Stimulated activated CD4-positive, alpha-beta T cell treated with anti-CD3 and anti-CD28 coated beads, TNF-alpha, amount 100 ng/mL, for 48 hours (primary cell): ENCODE measurements at places on chromosomes 7 and 10.

DNA sequence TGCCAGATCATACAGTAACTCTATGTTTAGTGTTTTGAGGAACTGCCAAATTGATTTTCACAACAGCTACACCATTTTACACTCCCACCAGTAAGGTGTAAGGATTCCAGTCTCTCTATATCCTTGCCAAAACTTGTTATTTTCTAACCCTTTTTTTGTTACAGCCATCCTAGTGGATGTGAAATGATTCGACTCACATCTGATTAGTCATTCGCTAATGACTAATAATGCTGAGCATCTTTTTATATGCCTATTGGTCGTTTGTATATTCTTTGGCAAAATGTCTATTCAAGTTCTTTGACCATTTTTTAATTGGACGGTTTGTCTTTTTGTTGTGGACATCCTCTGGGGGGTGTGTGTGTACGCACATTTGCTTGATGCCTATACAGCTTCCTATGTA is 142.8 kb downstream of the DGKB start:
- DNase-seq: no peak

DNA sequence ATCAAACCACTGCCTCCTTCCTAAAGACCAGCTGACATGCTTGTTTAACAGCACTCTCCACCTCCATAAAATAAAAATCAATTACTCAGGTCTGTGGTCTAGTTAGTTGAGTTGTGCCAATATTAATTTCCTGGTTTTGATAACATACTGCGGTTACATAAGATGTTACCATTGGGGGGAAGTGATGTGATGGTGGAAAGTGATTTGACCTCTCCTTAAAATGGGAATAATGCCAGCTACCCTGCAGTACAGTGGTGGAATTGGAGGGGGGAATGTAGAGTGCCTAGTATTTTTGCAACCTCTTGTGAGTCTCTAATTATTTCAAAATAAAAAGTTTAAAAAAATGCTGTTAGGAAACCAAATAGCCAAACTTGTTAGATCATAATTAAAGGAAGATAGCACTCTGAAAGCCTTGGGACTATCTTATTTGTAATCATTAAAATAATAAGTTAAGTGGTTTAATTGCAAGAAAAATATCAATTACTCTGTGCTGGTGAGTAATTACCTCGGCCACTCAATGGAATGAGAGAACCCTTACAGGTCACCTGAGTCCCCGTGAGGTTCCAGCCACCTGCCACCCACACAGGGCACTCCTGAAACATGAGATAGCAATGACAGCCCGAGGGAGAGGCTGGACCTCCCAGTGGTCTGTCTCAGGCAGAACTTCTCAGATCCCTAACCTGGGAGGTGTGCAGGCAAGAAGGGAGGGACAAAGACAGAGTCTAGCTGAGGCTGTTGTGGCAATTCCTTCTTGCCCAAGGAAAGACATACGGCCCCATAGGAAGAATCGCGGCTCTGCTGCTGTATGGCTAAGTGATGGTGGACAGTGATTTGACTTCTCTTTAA is 94.1 kb downstream of the SH3PXD2A start:
- DNase-seq: no peak

DNA sequence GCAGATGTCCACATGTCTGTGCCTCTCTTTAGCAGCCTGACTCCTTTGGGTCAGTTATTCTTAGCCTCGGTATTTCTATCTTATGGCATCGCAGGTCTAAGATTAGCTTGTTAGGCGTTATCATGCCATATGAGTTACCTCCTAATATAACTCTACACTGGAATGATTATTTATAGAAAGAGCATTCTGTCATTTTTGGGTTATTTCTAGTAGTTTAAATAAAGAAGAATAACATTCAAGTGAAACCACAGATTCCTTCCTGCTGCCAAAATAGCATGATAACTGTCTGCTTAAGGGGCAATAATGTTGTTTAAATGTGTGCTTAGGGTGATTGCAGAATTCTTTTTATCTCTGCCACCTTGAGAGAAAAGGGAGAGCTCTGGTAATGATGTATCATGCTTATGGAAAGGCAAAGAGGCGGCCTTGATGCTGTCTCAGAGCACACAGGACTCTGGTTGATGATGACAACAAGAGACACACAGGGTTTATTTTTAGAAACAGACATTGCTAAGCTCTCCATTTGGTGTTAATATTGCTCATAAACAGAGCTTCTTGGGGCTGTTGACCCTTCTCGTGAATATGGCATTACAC is 10.4 kb downstream of the HDAC9 start:
- DNase-seq: no peak

- no peak for DNase-seq
These were observed 10.5 kb downstream of the PPP3CB start for GRCh38 chr10:73485320-73485719.

DNA sequence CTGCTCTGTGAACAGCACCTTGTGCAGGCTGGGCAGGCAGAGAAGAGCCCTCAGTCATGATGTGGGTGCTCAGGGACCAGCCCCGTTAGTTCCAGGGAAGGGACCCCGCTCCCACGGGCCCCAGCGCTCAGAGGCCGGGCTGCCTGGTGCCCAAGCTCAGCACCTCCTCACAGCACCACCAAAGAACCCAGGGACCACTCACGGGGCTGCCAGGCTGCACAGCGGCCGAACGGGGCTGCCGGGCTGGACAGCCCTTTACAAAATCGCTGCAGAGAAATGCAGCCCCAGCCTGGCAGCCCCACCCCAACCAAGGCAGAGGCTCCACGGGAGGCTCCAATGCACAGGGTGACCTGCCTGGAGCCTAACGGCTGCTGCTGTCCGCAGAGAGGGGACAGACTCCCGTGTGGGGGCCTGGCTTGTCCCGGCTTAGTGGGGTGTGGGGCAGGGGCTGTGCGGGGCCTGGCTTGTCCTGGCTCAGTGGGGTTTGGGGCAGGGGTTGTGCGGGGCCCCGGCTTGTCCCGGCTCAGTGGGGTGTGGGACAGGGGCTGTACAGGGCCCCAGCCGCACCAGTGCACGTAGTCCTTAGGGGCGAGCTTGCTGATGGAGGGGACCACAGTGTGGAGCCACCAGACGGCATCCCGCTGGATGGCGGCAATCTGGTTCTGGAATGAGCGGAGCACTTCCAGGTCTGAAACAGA is 9.2 kb downstream of the INTS1 start:
- no peak for DNase-seq

GRCh38 chr7:66641526-66641871 is 12.8 kb downstream of the KCTD7 start:
- no peak for DNase-seq

DNA sequence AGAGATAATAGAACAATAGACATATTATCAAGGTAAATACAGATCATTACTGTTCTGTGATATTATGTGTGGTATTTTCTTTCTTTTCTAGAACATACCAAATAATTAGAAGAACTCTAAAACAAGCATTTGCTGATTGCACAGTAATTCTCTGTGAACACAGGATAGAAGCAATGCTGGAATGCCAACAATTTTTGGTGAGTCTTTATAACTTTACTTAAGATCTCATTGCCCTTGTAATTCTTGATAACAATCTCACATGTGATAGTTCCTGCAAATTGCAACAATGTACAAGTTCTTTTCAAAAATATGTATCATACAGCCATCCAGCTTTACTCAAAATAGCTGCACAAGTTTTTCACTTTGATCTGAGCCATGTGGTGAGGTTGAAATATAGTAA is 185.5 kb downstream of the CFTR start:
- no peak for DNase-seq

- DNase-seq: no peak
These were observed 95.3 kb downstream of the CPED1 start for GRCh38 chr7:121083790-121084251.

- DNase-seq: no peak
These were observed 56.6 kb downstream of the INPP5A start for GRCh38 chr10:132593900-132594876.

- no peak for DNase-seq
These were observed 36.2 kb downstream of the UNCX start for GRCh38 chr7:1268866-1269265.

DNA sequence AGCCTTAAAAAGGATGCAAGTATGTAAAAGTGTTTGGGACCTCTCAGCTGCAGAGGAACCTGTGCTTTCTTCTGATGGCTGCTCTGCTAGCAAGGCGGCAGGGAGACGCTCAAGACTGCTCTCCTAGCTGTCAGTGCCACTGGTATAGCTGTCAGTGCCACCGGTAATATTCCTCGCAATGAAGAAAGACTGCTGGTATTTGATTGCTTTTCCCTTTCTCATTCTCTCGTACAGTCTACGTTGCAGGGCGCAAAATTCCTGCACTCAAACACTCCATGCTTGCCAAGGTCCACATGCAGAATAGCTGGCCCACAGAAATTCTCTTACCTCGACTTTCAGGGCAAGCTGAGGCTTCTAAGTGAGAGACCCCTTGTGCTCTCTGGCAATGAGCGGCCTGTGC is 432.6 kb upstream of the KLF6 start:
- no peak for DNase-seq

DNA sequence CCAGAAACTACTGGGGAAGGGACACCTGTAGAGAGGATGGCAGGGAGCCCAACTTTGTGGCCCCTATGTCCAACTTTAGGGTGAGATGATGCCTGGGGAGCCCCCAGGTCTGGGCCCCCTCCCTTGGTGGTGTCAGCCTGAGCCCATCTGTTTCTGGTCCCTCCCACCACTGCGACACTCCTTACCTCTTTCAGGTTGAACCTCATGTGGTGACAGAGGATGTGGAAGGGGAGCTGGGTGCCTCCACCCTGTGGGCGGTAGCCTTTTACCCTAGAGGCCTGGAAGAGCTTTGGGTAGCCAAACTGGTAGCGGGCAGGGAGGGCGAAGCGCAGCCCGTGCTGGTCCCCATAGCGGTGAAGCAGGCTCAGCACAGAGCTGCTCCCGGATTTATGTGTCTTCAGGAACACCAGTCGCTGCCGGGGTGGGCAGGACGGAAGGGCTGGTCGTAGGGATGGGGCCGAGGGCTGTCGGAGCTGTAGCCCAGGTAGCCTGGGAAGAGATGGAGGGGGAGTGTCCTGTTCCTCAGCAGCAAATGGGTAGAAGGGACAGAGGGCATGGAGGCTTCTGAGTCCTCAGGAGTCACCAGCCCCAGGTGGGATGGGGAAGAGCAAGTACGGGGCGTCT is 2.0 kb downstream of the GAL3ST4 start:
- no peak for DNase-seq

DNA sequence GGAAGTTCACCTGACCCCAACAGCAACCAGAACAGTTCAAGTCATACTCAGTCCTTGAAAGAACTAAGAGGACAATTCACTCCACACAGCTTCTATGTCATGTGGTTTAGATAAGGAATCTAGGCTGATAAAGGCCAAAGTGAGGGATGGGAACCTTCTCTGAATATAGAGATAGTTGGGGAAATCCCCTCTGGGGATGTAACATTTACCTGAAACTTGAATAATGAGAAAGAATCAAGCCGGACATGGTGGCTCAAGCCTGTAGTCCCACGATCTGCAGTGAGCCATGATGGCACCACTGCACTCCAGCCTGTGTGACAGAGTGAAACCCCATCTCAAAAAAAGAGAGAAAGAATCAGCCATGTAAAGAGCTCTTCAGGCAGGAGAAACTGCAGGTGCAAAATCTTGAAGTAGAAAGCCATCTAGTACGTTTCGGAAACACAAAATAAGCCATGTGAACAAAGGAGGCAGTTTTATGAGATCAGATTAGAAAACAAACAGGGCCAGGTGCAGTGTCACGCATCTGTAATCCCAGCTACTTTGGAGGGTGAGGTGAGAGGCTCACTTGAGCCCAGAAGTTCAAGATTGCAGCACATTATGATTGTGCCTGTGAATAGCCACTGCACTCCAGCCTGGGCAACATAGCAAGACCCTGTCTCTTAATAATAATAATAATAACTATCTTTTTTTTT is 4.5 kb upstream of the DNMBP start:
- DNase-seq: no peak

GRCh38 chr7:151077705-151078232 is 2.8 kb downstream of the FASTK start:
- DNase-seq: no peak
